ENCODE measurements at places on chromosomes 1 and 21.

DNA sequence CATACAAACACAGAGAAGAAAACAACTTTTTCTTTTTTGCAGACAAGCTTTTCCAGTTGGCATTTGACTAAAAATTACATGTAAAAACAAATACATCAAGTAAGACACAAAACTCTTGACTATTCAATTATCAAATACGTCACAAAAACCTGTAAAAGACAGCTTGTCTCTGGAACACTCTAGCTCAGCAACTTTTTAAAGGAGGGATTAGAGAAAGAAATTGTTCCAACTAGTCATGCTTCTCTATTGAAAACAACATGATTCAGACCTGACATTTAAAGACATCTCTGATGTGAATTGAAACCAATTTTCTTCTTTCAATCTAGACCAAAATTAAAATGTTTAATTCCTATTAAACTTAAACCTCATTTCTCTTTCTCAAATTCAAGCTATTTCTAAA is 30.3 kb downstream of the SMYD3 start:
- DNase-seq, result no peak

GRCh38 chr1:1171161-1171545 is 2.5 kb upstream of the TTLL10 start:
- no peak for DNase-seq

DNA sequence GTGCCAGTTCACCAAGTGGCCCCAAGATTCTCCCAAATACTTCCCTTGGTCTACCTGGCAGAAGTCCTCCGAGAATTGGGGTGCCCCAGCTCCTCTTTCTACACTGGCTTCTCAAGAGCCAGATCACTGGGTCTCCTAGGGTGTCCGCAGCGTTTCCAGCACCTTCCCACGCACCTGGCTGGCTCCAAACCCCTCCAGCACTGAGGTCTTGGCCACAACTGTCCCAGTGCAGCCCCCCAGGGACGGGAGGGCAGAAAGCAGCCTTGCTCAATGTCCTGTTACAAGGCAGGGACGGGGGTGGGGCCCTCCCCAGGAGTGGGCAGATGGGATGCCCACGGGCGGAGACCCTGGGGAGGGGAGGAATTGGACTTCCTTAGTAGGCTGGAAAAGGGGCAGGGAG is 1.1 kb downstream of the ECE1 start:
- DNase-seq, result no peak

GRCh38 chr1:18948048-18948912 is 8.2 kb downstream of the IFFO2 start:
- no peak for DNase-seq

- no peak for DNase-seq
Measured at GRCh38 chr1:183227422-183228346, 41.6 kb downstream of the LAMC2 start.

- DNase-seq, result no peak
Measured at GRCh38 chr1:24899581-24900485, 30.2 kb downstream of the RUNX3 start.

GRCh38 chr1:10516925-10517676 is 42.4 kb downstream of the PEX14 start:
- DNase-seq, result no peak

GRCh38 chr1:188557053-188557452 is 1728.3 kb downstream of the PLA2G4A start:
- DNase-seq, result no peak

- DNase-seq, result no peak
Measured at GRCh38 chr1:17744666-17745478, 10.3 kb upstream of the ACTL8 start.

GRCh38 chr21:41501919-41502318 is 6.0 kb downstream of the TMPRSS2 start:
- DNase-seq, result no peak

- DNase-seq, result no peak
Measured at GRCh38 chr1:91891454-91891853, 5.5 kb upstream of the TGFBR3 start.

- DNase-seq, result no peak
Measured at GRCh38 chr1:170790651-170791071, 126.7 kb downstream of the PRRX1 start.

GRCh38 chr1:202952818-202953217 is 5.3 kb downstream of the ADIPOR1 start:
- DNase-seq, result no peak

DNA sequence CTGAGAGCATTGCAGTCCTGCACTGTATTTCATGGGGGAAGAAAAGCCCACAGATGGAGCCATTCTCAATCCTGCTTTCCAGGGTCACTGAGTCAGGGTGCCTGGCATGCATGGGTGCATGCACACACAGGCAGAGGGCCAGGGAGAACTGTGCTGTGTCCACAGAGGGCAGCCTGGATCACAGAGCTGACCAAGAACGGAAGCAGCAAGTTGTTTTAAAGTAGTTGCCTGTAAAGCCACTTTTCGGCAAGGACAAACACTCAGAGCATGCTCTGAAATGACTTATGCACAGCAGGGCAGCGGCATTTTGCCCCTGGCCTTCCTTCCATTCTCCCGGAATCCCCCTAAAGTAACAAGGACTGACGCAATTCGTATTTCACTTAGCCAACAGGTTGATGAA is 3.6 kb downstream of the ERG start:
- DNase-seq, result no peak

DNA sequence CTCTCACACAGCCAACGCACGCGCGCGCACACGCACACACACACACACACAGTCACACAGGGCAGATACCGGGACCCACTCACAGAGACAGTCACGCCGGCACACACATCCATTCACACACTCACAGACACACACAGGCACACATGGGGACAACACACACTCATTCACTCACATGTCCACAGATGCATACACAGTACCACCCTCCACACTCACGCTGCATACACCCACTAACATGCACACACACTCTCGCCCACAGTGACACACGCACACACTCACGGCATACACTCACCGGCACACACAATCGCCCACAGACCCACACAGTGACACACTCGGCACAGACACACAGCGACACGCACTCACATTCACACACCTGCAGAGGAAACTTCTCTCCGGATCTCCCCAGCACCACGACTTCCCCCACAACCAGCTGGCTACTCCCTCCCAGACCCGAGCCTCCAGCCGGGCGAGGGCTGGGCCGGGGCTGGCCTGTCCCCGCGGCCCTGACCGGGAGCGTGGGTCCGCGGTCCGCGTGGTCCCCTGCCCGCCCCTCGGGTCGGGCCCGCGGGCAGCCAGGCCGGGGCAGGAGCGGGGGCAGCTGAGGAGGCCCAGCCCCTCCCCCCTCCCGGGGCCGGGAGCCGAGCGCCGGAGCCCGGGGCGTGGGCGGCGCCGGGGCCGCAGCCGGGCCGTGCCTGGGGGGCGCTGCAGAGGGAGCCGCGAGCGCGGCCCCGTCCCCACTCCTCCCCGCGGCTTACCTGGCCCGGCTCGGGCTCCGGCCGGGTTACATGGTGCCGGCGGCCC is 552 bp downstream of the DLGAP3 start:
- no peak for DNase-seq

DNA sequence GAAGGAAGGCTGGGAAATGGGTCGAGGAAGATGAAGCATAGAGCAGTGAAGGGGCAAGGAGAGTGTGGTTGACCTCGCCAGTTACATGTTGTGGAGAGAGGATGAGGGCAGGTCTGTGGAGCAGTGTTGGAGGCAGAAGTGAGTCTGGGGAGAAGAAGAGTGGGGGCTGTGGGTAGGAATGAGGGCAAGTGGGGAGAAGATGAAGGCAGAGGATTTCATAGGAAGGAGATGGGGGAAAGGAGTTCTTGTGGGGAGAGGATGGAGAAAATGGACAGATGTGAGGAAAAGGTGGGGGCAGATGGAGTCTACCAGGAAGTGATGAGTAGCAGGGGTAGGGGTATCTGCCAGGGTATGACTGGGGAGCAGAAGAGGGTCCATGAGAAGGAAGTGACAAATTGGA is 3.6 kb downstream of the ARMH1 start:
- DNase-seq, result no peak

GRCh38 chr1:174761901-174762585 is 237.7 kb upstream of the CACYBP start:
- DNase-seq, result no peak

- no peak for DNase-seq
Measured at GRCh38 chr1:53543778-53544695, 84.8 kb downstream of the DMRTB1 start.

DNA sequence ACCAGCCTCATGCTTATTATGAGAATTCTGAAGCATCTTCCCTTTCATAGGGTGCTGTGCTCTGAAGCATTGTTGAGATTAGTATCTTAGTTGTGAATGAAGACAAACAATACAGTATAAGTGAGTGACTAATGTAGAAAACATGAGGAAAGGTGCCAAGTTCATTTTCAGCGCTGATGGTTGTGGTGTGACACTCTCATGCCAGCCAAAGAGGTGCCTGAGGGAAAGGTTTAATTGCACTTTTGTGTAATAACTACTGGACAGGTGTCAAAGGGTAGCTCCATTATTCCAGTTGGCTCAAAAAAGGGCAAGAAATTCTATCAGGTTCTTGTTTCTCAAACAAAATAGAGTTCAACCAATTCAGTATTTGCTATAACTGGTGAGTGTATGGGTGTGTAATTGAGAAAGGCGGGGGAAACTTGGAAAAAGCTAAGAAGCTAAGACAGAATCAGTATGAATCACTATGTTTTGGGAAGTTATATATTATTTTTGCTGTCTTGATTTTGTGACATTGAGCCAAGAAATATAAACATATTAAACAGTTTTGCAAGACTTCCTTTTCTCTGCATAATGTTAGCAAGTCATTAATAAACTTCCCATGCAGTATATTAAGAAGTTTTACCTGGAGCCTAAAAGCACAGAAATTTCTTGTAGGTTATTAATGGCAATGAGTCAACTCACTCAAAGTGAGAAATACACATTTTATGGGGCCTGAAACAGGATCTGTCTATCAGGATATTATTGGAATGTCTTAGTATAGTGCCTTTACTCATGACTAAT is 31.8 kb downstream of the KCNK2 start:
- no peak for DNase-seq

DNA sequence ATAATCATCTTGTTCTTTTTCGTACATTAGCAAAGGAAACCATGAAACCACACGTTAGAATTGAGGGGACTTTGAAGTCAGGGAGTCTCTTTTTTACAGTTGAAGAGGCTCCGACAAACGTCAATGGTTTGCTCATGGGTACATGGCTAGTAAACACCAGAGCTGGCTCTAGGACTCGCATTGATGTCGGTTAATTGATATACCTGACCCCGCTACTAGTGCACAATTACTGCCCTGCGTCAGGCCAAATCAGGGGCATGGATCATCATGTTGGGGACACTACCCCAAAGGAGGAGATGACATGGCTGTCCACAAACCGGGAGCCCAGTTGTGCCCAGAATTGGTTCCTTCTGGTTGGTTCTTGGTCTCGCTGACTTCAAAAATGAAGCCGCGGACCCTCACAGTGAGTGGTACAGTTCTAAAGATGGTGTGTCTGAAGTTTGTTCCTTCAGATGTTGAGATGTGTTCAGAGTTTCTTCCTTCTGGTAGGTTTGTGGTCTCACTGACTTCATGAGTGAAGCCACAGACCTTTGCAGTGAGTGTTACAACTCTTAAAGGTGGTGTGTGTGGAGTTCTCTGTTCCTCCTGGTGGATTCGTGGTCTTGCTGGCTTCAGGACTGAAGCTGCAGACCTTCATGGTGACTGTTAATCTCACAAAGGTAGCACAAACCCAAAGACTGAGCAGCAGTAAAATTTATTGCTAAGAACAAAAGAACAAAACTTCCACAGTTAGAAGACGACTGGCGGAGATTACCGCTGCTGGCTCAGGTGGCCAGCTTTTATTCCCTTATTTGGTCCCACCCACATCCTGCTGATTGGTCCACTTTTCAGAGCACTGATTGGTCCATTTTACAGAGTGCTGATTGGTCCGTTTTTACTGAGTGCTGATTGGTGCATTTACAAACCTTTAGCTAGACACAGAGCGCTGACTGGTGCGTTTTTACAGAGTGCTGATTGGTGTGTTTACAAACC is 126.9 kb upstream of the ERRFI1 start:
- DNase-seq, result no peak

DNA sequence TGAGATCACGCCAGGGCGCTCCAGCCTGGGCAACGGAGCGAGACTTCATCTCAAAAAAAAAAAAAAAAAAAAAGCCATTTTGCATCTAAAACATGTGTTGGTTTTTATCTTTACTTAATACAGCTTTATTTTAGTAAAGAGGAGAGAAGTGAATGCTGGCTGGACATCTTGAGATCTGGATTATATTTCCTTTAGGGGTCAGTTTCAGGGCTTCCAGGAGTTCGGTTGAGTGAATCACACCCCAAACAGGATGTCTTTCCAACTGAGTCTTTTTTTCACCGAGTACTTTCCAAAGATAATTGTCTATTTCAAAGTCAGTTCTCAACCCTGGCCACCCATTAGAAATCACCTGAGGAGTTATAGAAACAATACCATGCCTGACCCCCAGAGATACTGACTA is 16.6 kb upstream of the IPP start:
- DNase-seq, result no peak

- DNase-seq, result no peak
Measured at GRCh38 chr21:41874611-41875010, 4.5 kb downstream of the PRDM15 start.

DNA sequence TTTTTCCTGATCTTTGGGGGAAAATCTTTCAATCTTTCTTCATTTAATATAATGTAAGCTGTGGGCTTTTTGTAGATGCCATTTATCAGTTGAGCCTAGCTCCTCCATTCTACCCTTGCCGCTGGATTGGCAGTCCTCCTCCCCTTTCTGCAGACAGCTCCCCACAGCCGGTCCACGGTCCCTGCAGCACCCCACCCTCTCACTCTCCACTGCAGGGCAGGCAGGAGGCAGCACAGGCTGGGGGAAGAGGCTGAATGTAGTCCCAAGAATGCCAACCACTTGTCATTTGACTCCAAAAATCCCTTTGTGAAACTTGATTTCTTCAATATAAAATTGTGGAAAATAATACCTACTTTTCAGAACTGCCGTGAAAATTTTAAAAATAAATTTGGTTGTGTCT is 96.7 kb downstream of the SYT2 start:
- DNase-seq, result no peak

DNA sequence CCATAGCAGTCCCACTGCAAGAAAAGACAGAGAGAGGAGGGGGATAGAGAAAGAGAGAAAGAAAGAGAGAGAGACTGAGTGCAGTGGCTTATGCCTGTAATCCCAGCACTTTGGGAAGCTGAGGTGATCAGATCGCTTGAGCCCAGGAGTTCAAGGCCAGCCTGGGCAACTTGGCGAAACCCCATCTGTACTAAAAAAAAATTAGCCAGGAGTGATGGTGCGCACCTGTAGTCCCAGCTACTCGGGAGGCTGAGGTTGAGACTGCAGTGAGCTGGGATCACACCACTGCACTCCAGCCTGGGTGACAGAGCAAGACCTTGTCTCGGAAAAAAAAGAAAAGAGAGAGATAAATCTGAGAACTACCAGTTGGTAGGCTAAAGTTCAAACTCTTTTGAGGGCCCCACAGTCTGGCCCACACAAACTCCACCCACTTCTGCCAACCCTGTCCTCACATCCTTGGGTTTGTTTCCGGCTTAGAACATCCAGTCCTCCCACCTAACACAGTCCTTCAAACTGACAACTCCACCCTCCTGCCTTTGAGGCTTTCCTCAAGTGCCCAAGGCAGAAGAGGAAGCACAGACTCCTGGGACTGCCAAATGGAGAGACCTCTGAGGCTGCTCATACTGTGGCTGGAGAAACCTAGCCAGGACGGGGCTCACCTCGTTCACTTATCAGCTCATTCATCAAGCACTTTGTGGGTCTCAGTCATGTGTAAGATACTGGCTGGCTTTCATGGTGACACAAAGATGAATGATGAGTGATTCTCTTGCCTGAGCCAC is 20.1 kb downstream of the TFAP2E start:
- DNase-seq, result no peak

- no peak for DNase-seq
Measured at GRCh38 chr1:54594463-54594862, 28.9 kb downstream of the FAM151A start.

GRCh38 chr1:151606384-151606783 is 5.5 kb upstream of the SNX27 start:
- no peak for DNase-seq

GRCh38 chr1:157782931-157783330 is 6.0 kb upstream of the FCRL2 start:
- DNase-seq, result no peak
